ENCODE measurements at places on chromosomes 13 and 19.

DNA sequence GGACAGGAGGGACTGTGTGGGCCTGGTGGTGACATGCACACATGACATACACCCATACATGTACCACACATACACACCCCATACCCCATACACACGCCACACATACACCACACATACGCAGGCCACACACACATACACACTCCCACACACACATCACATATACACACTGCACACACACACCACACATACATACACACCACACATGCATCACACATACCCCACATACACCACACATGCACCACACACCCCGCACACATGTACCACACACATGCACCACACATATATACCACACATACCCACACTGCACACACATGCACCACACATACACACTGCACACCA is 76.5 kb upstream of the KCTD15 start:
- no peak for DNase-seq

- DNase-seq = no peak
Observed at GRCh38 chr19:5251096-5252065, 89.2 kb downstream of the PTPRS start.

DNA sequence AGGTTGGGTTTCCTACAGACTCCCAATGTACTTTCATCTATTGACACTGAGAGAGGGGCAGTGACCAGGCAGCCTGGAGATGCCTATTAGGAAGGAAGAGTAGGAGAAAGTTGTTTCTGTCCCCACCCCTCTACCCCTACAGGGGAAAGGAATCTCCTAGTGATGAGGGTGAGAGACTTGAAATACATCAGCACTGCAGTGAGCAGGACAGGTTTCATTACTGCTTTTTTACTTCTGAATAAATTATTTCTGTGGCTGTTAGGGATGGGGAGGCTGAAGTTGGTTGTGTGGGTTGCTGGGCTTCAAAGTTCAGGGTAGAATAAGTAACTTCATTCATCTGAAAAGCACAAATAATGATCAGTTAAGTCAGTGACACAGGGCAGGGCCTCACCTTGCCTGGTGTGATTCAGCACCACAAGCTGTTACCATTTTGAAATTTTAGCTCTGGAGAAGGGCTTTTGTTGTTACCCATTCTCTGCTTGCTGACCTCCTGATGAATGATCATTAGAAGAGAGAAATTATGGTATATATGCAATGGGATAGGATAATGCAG is 19.3 kb downstream of the CEACAM1 start:
- no peak for DNase-seq

- DNase-seq = no peak
Observed at GRCh38 chr13:112342841-112343361, 33.3 kb upstream of the SPACA7 start.

DNA sequence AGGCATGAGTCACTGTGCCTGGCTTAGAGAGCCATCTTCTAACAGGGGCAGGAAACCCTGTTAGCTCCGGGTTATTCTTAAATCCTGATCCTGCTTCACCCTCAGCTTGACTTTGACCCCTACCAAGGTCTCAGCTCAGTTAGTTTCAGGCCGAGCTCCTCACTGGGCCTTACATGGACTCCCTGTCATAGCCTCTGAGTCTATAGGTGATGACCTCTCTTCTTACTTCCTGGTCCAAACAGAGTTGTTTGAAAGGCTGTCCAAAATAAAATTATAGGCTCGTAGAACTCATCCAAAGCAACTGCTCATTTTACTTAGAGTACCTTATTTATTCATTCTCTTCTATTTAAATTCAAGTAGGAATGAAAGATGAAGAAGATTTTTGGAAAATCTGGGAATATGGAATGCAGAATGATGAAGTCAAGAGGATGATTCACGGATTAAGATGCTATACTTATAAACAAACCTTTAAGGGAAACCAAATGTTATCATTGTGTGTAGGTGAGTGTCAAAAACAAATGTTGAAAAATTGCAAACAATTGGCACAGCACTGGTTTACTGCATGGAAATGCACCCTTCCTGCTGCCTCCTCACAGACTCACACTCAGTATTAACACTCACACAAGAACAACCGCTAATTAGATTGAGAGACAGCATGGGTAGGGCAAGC is 174.1 kb downstream of the RGCC start:
- peak; percentile 36 for DNase-seq

DNA sequence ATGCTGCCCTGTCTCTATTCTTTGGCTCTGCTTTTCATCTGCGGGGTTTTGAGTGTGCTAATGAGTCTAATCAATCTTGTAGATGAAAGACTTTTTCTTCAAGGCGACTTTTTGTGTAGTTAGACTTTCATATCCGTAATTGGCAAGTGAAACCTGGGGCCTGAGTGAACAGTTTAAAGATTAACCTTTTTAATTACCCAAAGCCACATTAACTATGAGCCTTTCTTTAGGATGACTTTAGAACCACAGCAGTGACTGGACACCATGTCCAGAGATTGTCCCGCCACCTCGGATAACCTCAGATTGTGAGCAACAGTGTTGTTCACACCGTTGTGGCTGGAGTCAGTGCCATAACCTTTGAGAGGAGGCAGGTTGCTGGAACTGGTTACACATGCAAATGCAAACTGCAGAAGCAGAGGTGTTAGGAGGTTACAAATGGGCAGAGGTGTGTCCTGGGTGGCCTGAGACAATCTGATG is 58.7 kb downstream of the SIAH3 start:
- DNase-seq = no peak

GRCh38 chr19:17966550-17967256 is at the start of gene KCNN1:
KCNN1 (plus strand) TSS chr19:17967107; CDS start chr19:17973889, 6,782 bp downstream.
- DNase-seq = no peak

DNA sequence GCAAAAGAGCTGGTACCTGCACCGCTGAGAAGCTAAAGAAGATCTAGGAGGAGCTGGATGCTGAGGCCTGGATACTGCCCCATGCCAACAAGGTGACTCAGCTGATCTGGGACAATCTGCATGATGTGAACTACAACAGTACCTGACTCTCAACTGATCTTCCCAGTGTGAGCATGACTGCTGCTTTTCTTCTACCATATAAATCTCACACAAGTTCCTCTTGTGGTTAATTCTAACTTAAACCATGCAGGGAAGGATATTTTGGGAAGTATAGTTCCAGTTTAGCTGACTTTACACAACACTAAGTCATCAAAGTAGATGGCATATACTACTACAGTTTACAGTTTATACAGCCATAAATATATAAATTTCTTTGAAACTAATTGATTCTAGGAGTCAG is 91.9 kb downstream of the SLAIN1 start:
- DNase-seq = no peak

GRCh38 chr19:11138601-11139300 is 16.8 kb downstream of the SPC24 start:
- DNase-seq = no peak

DNA sequence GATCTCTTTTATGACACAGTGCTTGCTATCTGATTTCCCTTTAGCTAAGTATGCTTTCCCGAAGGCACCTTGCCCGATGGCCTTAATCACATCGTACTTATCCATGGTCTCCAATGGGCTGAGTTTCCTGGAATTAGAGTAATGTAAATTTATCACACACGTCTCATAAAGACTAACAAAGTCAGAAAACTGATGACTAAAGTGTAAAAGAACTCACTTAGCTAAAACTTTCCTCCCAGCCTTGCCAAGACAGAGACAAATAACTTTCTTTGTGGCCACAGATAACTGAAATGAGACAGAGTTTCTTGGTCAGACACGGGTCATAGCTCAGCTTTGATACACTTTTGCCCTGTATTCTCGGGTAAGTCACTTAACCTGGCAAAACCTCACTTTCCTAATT is 1.5 kb downstream of the NEK5 start:
- DNase-seq = no peak

- no peak for DNase-seq
Observed at GRCh38 chr19:19217099-19217498, 5.3 kb downstream of the NCAN start.

- DNase-seq = no peak
Observed at GRCh38 chr13:48633700-48634099, 20.0 kb upstream of the CYSLTR2 start.
